ENCODE measurements at places on chromosomes 4 and X. TPM values are rescaled to one million over a fixed set of nuclear protein-coding genes. Genes with fewer than 3 reads are reported as not detected.
A peak's percentile ranks its signal among the peaks of the same experiment; 100 is the strongest.

DNA sequence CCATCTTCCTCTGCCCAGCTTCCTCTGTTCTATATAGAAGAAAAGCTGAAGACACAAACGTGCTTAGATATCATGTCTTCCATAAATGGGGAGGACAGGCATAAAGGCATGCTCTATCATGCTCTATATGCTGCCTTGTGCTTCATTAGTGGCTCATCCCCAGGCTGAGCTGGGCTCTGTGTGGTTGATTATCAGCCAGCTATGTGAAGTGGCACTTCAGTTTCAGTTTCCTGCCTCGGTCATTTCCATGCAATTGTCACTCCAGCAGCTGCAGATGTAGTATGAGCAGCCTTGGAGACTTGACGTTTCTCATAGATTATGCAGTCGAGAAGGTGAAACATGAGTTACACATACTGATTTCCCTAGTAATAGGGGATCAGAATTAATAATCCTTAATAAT, 106.2 kb downstream of the SYTL5 start:
- DNase-seq = no peak

DNA sequence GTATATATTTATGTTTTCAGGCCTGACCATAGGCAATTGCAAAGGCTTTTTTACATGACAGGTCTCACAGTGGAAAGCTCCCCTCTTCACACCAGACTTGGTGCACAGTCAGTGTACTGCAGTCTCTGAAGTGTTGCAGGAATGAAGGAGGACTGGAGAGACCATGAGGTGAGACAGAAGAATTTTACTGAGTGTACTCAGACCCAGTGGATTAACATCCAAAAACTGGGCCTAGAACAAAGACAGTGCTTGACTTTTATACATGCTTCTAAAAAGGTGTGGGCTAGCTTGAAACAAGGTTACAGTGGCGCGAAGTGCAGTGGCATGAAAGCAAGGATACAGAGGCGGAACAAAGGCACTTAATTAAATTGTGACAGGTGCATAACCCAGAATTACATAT, 822.9 kb downstream of the RAPGEF2 start:
- DNase-seq = no peak

The TGIF2LX gene
- total RNA-seq = not detected

The TMPRSS11E gene
- not detected for total RNA-seq

DNA sequence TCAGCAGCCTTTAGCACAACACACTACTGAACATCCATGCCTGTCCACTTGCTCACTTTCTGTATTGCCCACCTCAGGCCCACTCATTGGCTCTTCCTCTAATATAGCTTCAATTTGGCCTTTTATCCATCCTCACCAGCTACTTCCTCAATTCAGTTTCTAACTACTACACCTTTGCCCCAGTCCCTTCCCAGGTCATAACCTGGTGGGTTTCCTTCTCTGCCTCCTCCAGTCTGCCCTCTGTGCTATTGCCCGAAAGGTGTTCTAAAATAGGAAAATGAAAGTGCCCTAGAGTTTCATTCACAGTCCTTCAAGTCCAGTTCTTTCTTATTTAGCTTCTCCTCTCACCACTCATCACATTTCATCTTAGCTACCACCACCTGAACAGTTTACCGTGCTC, 23.1 kb downstream of the MOSPD2 start:
- DNase-seq = no peak

The PPM1K gene
- total RNA-seq = 49.2 TPM

The BEX1 gene
- total RNA-seq = 1.3 TPM

DNA sequence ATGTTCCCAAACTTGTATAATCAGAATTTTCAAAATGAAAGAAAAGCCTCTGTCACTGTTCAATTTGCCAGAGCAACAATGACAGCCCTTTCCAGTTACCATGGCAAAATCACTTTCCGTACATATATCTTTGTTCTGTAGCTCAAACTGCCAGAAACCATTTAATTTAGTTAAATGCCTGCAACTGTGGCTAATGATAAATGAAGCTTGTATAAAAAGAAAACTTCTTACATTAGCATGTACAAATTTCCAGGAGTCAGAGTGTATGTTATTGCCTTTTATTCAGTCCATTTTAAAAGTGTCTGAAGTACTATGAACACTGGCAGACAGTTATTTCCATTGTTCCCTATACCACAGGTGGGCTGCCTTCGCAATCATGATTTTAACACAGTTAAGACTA, 30.3 kb downstream of the ARAP2 start:
- DNase-seq = no peak

The MAB21L2 gene
- 0.16 TPM for total RNA-seq

DNA sequence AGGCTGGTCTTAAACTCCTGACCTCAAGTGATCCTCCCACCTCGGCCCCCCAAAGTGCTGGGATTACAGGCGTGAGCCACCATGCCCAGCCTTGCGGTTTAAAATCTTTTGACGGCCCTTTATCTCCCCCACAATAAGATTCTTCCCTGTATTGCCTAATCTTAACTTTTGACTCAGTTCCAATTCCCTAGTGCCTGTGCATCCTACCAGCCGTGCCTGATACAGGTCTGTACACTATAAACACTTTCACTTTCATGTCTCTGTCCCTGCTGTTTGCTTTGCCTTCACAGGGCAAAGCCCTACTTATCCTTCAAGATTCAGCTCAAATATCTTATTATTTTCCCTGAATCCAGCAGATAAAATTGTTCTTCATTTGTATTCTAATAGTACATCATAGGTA, 74.6 kb downstream of the WDR44 start:
- DNase-seq = peak; percentile 24

The ANXA5 gene
- 546 TPM for total RNA-seq

The VGLL1 gene
- not detected for total RNA-seq

The CFAP97 gene
- total RNA-seq = 36.2 TPM

GRCh38 chr4:22537864-22538263, 22.0 kb upstream of the ADGRA3 start:
- DNase-seq = no peak

The SHISA3 gene
- total RNA-seq = not detected

DNA sequence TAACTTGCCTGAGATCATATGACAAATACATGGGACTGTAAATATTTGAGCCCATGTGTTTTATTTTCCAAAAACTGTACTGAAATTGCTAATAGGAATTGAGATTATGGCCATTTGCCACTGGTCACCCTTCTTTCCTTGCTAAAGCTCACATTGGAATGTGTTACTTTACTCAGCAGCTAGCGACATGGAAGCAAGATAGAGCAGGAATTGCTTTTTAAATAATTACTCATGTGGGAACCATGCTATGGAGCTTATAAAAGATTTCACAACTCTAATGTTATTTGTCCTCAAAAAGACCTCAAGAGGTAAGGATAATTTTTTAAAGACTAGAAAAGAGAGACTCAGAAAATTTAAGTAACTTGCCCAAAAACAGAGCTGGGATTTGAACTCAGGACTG, 48.8 kb upstream of the AFAP1 start:
- DNase-seq = no peak

GRCh38 chrX:48025561-48025960, 18.8 kb downstream of the SPACA5 start:
- peak; percentile 73 for DNase-seq

GRCh38 chr4:119244832-119245231, 32.3 kb downstream of the USP53 start:
- DNase-seq = no peak

GRCh38 chr4:101020956-101021355, 326.4 kb downstream of the PPP3CA start:
- no peak for DNase-seq

DNA sequence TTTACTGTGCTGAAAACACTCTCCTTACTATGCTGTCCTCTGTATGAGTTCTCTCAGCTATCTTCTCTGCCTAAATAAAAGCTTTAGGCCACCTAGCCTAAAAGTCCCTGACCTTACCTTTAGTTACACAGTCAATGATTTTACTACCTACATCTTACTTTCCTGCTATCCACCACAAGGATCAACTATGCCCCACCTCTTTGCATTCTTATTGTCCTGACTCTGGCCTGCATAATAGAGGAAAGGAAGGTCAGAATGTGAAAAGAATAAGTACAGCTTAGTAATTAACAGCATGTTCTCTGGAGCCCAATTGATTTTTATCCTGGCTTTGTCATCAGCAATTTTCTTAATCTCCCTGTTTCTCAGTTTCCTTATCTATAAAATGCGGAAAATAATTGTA, 1257.8 kb downstream of the RPA4 start:
- no peak for DNase-seq

The P2RY4 gene
- total RNA-seq = not detected

All from myocyte (in vitro differentiated cells).